ENCODE measurements at places on chromosomes 13 and 19.

DNA sequence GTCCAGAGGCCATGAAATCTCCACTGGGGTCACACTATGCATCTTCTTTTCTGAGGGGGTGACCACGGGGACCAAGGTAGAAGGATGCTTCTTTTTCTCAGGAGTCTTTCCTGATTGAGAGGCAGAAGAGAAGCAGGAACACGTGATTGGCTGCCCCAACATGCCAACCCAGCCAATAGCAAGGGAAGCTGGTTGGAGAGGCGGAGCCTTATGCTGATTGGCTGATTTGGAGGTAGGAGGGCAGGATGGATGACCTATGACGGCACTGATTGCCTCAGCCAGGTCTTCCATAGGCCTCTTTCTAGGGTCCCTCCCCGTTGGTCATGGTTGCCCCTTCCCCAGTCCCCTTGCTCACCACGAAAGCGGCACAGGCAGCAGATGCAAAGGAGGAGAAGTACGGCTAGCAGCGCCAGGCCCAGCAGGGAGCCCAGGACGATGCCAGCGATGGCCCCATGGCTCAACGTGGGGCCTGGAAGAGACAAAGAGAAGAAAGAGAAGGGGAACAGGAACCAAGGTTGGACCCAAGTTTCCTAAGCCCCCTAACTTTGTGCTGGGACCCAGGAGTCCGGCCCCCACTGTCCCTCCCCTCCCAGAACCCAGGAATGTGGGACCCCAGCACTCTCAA, 8.0 kb downstream of the VSIG10L start:
- H3K4me3 ChIP-seq = no peak overlapping the region
- no peak overlapping the region for H3K27ac ChIP-seq
- H3K36me3 ChIP-seq = no peaks in the 10 kb centered on the region
- no peaks in the 10 kb centered on the region for H3K27me3 ChIP-seq
- H3K4me1 ChIP-seq = no peaks in the 10 kb centered on the region
- no peak for DNase-seq

GRCh38 chr19:42577016-42577415, 17.7 kb downstream of the CEACAM8 start:
- no peaks in the 10 kb centered on the region for H3K27me3 ChIP-seq
- DNase-seq = peak; percentile 69
- peak overlapping the region; percentile 65 for H3K27ac ChIP-seq
- H3K4me1 ChIP-seq = no peaks in the 10 kb centered on the region
- H3K4me3 ChIP-seq = no peak overlapping the region
- no peaks in the 10 kb centered on the region for H3K36me3 ChIP-seq

DNA sequence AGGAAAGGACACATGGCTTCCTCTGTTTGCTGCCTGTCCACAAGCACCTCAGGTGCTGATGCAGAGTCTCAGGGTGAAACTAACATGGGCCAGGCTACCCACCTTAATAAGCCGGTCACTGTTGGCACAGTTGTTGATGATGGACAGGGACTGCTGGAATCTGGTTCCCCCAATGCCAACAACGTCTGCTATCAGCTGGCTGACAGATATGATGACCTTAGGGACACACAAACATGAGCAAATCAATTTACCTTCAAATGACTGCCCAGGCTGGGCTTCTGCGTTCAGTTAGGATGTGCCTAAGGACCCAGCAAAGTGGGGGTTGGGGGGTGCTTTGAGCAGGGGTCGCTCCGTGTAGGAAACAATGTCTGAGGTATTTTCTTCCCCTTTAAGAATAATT, 77.1 kb upstream of the SLC15A1 start:
- no peak for DNase-seq
- H3K4me1 ChIP-seq = no peaks in the 10 kb centered on the region
- no peak overlapping the region for H3K27ac ChIP-seq
- no peak overlapping the region for H3K4me3 ChIP-seq

- H3K36me3 ChIP-seq = no peaks in the 10 kb centered on the region
- H3K27me3 ChIP-seq = no peaks in the 10 kb centered on the region
- peak overlapping the region; percentile 98 for H3K27ac ChIP-seq
- peak; percentile 54 for DNase-seq
These were observed 665 bp downstream of the VASP start for GRCh38 chr19:45507872-45508416.

DNA sequence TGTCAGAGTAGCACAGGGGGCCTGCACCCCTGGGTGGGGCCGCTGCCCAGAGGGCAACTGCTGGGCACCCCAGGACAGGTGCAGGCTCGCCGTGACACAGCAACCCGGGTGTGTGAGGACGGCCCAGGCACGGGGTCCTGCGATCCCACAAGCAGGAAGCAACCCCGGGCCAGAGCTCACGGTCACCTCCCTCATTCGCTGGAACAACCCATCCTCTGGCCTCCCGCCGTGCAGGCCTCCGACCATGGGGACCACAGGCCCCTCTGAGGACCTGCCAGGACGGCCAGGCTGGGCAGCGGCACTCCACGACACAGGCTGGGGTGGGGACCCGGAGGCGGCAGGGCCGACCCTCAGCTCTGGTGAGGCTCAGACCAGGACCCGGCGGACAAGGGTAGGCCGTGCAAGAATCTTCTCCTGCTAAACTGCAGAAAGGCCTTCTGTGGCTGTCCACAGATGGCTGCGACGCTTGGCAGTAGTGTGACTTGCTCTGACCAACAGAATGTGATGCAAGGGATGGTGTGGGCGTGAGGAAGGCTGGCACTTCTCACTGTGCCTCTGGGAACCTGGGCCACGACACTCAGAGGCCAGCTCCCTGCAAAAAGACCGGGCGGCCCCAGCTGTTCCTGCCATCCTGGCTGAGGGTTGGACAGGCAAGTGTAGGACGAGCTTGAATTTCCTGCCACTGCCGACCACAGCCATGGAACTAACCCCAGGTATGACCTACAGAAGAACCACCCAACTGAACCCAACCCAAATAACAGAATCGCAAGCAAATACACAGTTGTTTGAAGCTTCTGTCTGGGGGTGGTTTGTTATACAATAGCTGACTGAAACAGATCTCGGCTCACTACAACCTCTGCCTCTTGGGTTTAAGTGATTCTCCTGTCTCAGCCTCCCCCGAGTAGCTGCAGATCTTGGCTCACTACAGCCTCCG, 26.5 kb downstream of the PIP5K1C start:
- DNase-seq = no peak
- H3K4me1 ChIP-seq = peaks cover 6% of the 10 kb centered on the region
- H3K4me3 ChIP-seq = no peak overlapping the region
- no peak overlapping the region for H3K27ac ChIP-seq
- no peaks in the 10 kb centered on the region for H3K27me3 ChIP-seq

- no peaks in the 10 kb centered on the region for H3K36me3 ChIP-seq
- no peak overlapping the region for H3K4me3 ChIP-seq
- H3K27ac ChIP-seq = peak overlapping the region; percentile 23
- H3K4me1 ChIP-seq = peaks cover 5% of the 10 kb centered on the region
- peak; percentile 45 for DNase-seq
These were observed 7.7 kb downstream of the KDM4B start for GRCh38 chr19:4976401-4977298.

DNA sequence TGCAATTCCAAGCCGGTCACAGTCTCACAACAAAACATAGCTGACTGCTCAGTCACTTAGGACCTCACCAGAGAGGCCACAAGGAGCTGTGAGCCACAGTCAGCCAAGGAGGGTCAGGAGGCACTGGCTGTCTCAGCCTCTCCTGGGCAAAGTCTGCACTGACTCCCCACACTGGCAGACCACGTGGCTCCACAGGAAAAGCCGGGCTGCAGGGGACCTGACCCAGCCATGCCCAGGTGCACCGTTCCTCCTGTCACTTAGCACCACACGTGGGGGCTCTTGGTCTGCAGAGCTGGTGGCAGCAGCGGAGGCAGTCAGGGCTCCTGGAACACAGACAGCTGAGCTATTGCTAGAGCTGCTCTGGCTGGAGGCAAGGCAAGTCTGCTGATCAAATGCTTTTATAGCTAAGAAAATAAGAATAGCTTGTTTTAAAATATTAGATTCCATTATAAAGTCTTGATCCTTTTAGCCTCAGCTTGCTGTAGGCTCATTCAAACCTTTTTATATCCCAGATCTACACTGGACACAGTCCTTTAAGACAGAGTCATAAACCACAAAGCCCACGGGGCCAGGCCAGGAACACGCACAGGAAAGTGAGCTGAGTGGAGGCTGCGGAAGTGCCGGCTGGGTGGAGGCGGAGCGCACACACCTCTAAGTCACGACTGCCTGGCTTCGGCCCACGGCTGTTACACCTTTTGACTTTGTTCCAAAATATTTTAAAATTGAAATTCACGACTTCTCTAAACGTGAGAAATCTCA, 744.1 kb downstream of the UQCRFS1 start:
- no peak overlapping the region for H3K4me3 ChIP-seq
- H3K36me3 ChIP-seq = no peaks in the 10 kb centered on the region
- peak; percentile 83 for DNase-seq

GRCh38 chr19:20237773-20238623, 71.0 kb downstream of the ZNF486 start:
- no peaks in the 10 kb centered on the region for H3K36me3 ChIP-seq
- peak overlapping the region; percentile 56 for H3K4me3 ChIP-seq
- no peak overlapping the region for H3K27ac ChIP-seq
- no peaks in the 10 kb centered on the region for H3K4me1 ChIP-seq

Data from colonic mucosa (tissue), 4 donors.